ENCODE measurements at places on chromosomes 7 and 10.

DNA sequence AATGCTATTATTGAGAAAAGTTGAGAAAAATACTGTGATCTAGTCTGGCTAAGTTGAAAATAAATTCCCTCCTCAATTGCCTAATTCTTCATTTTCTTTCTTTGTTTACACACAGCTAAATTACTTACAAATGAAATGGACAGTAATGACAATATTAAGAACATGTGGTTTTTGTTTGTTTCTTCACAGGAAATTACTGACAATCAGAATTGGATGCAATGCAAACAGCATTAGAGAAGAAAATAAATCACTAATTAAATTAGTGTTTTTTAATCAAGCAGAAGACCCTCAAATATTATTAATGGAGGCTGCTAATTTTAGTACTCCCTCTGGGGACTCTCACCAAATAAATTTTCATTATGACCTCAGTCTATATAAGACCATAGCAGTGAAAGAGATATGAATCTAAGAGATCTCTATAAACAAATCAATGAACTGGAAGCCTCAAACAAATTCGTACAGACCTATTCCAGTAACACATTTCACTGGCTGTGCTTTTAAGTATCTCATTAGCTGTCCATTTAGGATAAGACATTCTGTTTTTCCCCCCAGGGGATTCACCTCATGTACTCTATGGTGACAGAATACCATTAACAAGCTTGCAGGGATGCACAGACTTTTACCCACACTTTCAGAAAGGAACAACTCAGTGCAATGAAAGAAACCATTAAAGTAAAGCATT, 202.0 kb upstream of the DGKB start:
- no peak for DNase-seq

DNA sequence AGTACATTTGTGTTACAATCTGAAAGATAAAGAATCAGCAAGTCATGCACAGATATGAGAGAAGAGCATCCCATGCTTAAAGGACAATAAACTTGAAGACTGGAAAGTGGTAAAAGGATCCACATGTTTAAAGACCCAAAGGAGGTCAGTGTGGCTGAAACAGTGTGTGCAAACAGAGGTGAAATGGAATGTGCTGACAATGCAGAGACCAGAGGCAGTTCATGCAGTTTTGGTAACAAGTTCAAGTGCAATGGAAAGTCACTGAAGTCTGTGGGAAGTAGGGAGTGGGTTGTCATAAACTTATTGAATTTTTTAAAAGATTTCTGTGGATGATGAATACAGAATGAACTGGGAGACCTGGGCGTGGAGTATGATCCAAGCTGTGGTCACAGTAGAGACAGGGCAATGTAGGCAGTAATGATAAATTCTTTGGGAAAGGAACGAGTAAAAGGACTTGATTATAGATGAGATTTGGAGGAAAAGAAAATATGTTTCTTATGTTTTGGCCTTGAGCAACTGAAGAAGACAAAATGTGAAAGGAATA, 408.0 kb downstream of the HGF start:
- no peak for DNase-seq

DNA sequence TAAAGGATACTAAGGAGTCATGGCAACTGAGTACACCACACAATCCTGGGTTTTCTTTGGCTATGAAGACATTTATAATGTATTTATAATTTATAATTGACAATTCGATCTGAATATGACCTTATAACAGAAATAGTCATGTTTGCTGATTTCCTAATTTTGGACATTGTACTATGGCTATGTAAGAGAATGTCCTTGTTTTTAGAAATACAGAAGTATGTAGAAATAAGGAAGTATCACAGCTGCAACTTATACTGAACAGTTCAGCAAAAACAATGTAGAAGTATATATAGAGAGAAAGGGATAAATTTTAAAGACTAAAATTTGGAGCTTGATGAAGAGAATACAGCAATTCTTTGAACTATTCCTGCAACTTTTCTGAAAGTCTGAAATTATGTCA, 32.6 kb downstream of the PRLHR start:
- no peak for DNase-seq

DNA sequence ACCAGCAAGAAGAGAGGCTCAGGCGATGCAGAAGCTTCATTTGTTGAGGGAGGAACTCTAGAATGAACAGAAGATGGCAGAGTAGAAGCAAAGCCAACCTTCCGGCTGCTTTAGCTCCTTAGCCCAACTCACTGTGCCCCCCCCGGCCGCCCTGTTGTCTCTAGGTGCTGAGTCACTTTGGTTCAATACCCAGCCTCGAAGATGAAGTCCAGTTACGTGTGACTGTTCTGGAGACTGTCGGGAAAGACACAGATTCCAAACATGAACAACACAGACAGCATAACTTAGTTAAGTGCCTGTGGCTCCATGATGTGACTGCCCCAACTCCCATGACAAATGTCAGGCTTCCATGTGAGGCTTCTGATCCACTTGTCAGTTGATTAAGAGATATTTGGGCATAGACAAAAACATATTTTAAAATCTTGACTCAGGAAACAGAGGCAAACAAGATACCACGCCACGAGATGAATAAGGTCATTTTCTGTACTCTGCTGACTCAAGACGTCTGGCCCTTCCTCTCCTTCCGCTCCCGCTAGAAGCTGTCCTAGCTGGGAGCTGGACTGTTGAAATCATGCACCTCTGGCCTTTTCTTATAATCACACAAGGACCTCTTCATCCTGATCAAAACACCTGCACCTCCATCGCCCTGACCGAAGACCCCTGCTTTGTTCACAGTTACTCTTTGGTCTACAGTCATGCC, 199.3 kb downstream of the FRMD4A start:
- DNase-seq, result no peak

DNA sequence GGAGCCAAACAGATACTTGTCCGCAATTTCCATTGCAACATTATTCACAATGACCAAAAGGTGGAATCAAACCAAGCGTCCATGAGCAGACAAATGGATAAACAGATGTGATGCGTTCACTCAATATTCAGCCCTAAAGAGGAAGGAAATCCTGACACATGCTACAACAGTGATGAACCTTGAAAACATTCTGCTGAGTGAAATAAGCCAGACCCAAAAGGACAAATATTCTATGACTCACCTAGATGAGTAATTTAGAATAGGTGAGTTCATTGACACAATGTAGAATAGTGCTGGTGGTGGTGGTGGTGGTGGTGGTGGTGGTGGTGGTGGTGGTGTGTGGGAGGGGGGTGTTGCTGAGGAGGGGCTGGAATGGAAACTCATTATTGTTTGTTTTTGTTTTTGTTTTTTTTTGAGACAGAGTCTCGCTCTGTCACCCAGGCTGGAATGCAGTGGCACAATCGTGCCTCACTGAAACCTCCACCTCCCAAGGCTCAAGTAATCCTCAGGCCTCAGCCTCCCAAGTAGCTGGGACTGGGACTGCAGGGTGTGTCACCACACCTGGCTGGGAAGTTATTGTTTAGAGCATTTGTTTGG, 28.6 kb downstream of the SMKR1 start:
- DNase-seq, result no peak

- no peak for DNase-seq
Measured at GRCh38 chr10:70417568-70417967, 13.6 kb downstream of the EIF4EBP2 start.

DNA sequence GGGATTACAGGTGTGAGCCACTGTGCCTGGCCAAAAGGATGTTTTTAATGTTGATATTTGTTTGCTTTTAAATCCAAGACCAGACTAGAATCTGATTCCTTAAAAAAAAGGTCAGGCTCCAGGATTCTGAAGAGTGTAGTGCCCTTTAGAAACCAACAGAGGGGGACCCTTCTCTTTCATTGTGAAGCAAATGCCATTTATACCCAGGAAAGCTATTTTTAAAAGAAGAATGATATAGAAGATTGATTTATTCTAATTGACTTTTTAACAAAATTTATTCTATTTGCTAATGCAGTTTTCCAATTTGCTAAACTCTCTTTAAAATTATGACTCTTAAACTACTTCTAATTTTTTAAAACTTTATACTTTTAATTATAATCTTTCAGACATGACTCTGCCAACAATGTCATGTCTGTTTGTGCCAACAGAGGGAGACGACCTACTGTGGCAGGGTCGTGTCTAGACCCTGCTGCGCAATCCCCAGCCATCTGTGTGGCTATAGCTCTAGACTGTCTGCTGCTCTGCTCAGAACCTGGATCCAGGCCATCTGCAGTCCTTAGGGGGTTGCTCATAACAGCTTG, 201.0 kb upstream of the IMMP2L start:
- no peak for DNase-seq

GRCh38 chr10:129712000-129712399, 245.0 kb downstream of the MGMT start:
- DNase-seq, result no peak

DNA sequence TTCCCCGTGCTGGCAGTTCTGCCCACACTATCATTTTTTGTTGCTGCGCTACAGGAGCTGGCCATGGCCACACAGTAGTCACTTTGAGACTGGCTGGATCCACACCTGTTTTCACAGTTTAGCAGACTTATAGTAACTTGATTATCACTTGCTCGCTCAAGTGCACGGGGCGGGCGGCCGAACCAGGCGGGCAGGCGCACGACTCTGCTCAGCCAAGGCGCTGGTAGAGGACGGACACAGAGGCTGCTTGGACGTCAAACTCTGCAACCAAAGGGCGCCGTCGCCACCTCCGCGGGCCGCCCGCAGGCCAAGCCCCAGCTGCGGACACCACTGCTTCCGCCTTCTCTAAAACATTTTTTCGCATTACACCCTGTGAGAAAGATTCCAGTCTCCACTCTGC, 38.4 kb upstream of the PHYHIPL start:
- DNase-seq, result no peak

- DNase-seq, result no peak
Measured at GRCh38 chr7:130882396-130882795, 148.4 kb upstream of the KLF14 start.

- no peak for DNase-seq
Measured at GRCh38 chr10:83357627-83358026, 781.7 kb upstream of the GHITM start.

DNA sequence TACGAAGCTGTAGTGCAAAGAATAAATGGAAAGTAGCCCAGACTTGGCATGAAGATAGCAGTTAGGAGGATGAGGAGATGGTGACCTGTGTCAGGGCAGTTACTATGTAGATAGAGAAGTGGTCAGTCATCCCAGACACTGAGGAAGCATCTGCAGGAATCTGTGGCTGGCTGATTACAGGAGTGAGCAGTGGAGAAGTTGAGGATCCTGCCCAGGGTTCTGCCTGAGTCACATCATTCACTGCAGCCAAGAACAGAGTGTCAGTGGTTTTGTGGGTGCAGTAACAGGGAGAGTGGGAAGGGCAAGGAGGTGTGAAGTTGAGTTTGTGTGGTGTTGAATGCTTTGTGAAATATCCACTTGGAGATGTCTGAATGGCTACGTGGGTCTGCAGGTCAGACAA, 676.4 kb upstream of the NRP1 start:
- DNase-seq, result no peak

GRCh38 chr10:10745291-10745690, 272.4 kb upstream of the CELF2 start:
- no peak for DNase-seq

- no peak for DNase-seq
Measured at GRCh38 chr7:11931307-11931706, 99.3 kb upstream of the THSD7A start.

GRCh38 chr10:104589871-104590270, 51.2 kb upstream of the SORCS3 start:
- DNase-seq, result no peak

DNA sequence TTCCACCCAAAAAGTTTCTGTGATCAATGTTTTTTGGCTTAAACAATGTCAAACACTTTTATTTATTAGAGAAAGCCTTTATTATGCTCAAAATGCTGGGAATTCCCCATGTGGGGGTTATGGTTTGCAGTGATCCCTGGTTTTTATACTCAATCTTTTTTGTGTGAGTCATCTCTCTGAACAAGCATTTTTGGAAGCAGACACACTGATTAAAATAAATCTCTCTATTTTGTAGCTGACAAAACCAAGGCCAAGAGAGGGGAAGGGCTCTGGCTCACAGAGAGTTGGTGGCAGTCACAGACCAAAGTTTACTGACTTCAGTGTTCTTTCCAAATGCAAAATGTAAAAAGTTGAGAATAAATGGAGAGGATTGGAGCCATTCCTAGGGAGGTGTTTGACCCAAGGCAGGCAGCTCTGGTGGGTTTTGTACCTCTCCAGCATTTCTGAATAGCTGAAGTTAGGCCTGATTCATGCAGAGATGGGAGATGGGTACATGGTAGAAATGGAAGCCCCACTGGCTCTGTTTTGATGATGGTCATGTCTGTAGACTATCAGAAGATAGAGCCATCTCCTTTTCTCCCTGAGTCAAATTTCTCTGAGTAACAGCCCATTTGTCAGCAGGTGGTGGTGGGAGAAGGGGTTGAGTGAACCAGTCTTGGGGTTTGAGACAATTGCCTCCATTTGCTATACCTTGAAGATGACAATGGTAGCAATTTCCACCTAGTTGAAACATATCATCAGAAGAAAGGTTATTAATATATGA, 45.4 kb upstream of the NAMPT start:
- DNase-seq, result no peak

DNA sequence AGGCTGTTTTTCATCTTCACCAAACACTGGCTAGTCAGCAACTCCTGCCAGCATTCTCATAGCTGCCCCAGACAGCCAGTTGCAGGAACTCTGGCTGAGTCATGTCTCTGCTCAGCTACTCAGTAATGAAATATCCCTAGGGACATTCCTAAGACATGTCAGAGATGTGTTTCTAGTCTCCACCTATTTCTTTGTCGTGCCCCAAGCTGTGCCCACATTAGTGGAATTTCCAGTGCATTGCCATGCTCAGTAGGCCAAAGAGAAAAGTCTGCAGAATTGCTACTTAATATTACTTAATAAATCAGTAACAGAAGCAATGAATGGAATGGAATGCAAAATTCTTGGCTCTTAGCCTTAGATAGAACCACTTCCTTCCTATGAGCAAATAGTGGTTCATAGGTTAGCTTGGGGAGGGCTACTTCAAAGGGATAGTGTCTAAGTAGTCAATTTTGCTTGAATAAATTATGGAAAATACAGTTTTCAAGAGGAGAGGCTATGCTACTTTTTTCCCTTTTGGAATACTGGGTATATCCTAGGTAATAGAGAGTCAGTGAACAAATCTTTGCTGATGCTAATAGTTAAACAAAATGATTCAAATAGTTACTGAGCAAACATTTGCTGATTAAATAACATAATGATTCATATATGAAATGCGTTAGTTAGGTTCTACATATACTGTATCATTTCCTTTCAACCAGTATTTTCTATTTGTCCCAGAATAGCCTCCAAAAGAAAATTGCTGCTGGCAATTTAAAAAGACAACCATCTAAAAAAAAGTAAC, 23.6 kb upstream of the SEMA3C start:
- no peak for DNase-seq

- no peak for DNase-seq
Measured at GRCh38 chr7:157678501-157678900, 341.7 kb downstream of the DNAJB6 start.

DNA sequence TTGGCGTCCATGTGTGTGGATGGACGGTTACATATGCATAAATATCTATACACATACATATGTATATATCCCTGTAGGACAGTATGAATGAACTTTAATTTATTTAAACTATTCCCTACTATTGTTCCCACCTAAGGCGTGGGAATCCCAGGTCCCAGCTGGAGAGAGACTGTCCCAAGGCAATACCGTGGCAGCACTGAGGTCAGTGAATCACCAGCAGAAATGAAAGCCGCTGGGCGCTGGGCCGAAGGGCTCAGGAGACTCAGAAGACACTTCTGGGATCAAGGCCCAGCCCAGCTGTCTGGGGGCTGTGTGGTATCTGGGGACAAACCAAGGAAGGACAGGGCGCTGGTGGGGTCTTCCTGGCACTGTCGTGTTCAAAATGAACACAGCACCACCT, 49.6 kb upstream of the MYL10 start:
- DNase-seq, result no peak

Data from GM18507 (cell line).